ENCODE measurements at places on chromosomes 2 and 18.

DNA sequence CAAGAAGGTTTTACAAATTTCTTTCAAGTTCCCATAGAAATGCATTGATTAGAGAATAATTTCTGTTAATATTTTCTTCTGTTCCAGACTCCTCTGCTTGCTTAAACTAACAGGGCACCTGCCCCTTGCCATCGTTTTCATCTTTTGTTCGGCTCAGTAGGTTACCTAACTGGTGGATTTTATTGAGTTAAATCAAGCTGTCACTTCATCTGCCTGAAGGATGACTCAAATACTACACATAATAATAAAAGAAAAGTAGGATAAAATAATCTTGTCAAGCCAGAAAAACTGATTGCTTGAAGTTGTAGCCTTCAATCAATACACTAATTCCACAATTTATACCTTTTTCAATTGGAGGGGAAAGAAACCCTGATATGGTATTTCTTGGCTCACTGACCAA is 234.0 kb downstream of the NR4A2 start:
- no peak for DNase-seq

DNA sequence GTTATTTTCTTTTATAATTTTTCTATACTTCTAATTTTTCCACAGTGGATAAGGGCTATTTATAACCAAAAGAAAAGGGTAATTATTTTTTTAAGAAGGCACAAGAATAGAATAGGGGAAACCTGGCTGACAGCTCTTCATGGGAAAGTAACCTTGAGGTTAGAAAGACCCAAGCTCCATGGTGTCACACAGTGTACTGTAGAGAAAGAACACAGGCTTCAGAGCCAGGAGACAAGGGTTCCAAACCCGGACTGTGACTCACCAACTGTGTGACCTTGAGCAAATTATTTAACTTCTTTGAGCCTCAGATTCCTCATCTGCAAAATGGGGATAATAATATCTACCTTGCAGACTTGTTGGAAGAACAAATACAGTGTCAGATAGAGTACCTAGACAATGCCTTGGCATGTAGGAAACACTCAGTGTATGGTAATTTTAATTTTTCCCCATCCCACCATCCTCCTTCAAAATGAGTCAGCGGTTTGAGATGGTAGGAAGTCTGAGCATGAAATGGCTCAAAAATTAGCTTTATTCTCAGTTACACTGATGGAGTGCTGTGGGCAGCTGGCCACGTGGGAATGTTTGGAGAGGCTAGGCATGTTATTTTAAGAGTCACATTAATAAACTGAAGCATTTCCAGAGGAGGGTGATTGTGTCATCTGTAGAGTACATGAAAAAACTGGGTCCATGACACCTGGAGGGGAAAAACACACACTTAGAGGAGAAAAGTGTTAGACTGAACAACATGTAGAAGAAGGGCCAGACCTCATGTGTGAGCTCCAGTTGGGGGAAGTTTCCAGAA is 36.7 kb downstream of the TMEM37 start:
- no peak for DNase-seq

- no peak for DNase-seq
Measured at GRCh38 chr2:120498121-120498520, 152.2 kb downstream of the INHBB start.

GRCh38 chr2:64632835-64633819 is 20.6 kb downstream of the SERTAD2 start:
- no peak for DNase-seq

GRCh38 chr2:98910349-98911125 is 25.5 kb downstream of the CRACDL start:
- no peak for DNase-seq

GRCh38 chr18:5600378-5601071 is 56.7 kb upstream of the EPB41L3 start:
- DNase-seq = no peak
